NCI-H187 treated with DMSO at 0.1 percent for 48 hours (cell line): ENCODE measurements at places on chromosomes 4 and X.
A peak's percentile ranks its signal among the peaks of the same experiment; 100 is the strongest.

DNA sequence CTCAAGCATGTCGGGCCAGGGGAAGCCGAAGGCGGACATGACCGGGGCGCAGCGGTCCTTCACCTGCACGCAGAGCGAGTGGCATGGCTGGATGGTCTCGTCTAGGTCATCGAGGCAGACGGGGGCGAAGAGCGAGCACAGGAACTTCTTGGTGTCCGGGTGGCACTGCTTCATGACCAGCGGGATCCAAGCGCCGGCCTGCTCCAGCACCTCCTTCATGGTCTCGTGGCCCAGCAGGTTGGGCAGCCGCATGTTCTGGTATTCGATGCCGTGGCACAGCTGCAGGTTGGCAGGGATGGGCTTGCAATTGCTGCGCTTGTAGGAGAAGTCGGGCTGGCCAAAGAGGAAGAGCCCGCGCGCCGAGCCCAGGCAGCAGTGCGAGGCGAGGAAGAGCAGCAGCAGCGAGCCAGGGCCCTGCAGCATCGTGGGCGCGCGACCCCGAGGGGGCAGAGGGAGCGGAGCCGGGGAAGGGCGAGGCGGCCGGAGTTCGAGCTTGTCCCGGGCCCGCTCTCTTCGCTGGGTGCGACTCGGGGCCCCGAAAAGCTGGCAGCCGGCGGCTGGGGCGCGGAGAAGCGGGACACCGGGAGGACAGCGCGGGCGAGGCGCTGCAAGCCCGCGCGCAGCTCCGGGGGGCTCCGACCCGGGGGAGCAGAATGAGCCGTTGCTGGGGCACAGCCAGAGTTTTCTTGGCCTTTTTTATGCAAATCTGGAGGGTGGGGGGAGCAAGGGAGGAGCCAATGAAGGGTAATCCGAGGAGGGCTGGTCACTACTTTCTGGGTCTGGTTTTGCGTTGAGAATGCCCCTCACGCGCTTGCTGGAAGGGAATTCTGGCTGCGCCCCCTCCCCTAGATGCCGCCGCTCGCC lies at the start of gene SFRP2:
Gene SFRP2, minus strand, starts transcription at position 671 of the 864 bp plus-strand sequence. Its CDS starts 248 bp downstream, at position 423.
- DNase-seq, result no peak

- no peak for DNase-seq
These were observed 148.9 kb upstream of the JADE1 start for GRCh38 chr4:128660361-128661215.

- DNase-seq, result no peak
These were observed 29.4 kb downstream of the DTHD1 start for GRCh38 chr4:36310793-36311192.

- no peak for DNase-seq
These were observed 76.5 kb upstream of the MSX1 start for GRCh38 chr4:4782969-4783368.

DNA sequence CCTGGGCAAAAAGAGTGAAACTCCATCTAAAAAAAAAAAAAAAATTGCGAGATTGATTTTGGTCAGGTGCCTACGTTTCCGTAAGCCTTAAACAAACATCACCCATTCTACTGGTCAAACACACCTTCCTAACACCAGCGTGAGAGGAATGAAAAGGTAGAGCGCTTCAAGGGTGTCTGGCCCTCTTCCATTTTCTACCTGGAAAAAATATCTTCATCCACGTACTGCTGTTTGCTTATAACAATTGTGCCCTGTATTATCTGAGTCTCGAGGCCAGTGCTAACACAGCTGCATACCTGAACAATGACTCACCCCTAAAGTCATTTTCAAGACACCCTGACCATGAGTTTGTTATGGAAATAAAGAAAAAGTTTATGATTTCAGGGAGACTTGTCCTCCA lies 13.9 kb downstream of the TMSB4X start:
- DNase-seq, result no peak

DNA sequence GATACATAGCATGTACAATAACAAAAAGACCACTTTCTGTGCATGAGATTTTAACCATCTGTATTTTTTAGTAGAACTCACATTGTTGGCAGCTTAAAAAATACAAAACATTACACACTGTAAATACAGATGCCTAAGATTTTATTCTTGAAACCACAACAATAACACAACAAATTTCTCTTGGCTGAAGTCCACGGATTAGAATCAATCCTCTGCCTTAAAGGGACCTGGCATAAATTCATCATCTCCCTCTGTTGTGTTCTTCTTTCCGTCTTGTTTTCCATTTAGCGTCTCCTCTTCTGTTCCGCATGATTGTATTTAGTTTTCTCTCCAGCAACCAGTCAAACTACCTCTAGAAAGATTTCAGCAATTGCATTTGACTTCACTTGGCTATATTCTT lies 231.0 kb downstream of the SPOCK3 start:
- no peak for DNase-seq

- no peak for DNase-seq
These were observed 29.2 kb downstream of the MSX1 start for GRCh38 chr4:4888695-4889094.

- no peak for DNase-seq
These were observed 173.9 kb upstream of the KLF3 start for GRCh38 chr4:38489924-38490639.

GRCh38 chrX:138408101-138408500 lies 303.4 kb downstream of the FGF13 start:
- DNase-seq, result no peak

GRCh38 chrX:123320622-123321021 lies 136.5 kb downstream of the GRIA3 start:
- DNase-seq, result no peak

DNA sequence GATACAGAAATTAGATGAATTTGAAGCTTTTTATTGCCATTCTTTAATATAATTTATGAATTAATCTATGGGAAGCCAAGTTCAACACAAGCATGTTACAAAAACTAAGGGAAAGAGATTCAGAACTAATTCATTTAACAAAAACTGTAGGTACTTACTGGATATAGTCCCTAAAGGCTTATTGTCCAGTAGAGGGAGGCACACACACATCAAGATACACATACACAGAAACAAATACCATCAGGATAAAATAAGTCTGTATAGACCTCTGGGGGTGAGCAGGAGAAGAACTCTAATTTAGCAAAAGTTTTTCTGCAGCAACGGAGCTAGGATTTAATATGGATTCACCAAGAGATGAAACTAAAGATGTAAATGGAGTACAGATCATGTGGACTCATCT lies 83.0 kb upstream of the IL13RA1 start:
- DNase-seq, result no peak

DNA sequence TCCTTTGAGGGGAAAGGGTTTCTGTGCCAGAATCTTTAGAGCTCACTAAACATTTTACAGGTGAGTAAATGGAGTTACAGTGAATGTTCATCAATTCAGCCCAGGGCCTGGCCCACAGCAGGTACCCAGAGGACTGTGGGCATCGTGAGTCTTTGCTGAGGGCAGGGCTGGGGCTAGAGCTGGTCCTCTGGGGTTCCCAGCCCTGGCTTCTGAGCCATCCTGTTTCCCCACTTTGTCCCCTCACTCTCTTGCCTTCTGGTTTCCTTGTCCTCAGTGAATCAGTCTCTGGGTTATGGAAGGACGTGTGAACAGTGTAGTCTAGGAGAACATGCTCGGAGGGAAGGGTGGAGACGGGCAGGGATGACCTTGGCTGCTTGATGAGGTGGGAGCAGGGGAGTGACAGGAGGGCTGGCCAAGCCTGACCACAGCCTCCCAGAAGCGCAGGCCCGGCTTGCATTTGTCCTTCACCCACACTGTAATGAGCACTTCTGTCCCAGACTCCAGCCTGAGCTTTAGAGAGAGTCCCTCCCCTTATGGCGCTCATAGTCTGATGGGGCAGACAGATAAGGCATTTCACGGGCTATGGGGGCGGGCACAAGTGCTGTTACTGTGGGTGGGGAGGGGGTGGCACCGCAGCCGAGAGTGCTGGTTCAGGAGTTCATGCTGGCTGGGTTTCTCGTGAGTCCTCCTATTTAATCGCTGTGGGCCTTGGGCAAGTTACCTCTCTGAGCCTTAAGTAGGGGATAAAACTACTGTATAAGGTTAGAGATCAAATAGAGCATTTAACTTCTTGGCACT lies 17.3 kb downstream of the TBC1D14 start:
- no peak for DNase-seq

- DNase-seq, result no peak
These were observed 13.1 kb downstream of the DDIT4L start for GRCh38 chr4:100177126-100177525.

GRCh38 chr4:1978741-1979476 lies 29.9 kb downstream of the NELFA start:
- no peak for DNase-seq

DNA sequence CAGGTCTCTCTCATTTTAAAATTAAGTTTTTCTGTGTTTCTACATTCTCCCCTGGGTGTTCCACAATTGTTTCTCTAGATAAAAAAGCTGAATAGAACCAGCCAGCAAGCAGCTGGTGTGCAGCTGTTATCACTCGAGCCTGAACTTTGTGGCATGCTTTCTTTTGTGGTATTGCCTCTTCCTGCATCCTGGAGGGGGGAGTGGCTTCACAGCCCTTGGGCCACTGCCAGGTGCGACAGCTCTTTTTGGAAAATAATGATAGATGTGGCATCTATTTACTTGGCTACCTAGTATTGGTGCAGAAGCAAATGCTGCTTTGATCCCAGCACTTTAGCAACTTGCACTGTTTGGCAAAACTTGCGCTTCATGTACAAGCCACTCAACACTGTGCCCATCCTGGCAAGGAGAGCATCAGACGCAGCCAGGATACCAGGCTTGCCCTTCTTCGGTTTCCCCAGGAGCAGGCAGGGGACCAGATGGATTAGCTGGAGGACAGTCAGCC lies 69.4 kb downstream of the HMGB2 start:
- peak; percentile 67 for DNase-seq

DNA sequence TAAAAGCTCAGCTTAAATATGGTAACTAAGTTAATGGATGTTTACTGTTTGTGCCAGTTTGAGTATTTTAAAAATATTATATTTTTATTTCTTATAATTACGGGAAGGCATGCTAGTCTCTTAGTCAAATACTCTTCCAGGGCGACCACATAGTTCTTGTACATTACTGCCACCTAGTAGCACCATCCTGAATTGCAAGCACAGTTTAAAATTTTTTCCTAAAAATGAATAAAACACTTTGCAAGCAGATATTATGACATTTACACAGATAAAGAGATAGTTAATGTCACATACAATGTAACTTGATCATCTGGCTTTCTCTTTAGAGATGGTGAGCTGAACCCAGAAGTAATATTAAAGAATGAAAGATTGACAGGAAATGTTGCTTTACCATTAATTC lies 11.5 kb downstream of the NDP start:
- no peak for DNase-seq

- no peak for DNase-seq
These were observed 1343.8 kb upstream of the IGFBP7 start for GRCh38 chr4:58453956-58454355.

DNA sequence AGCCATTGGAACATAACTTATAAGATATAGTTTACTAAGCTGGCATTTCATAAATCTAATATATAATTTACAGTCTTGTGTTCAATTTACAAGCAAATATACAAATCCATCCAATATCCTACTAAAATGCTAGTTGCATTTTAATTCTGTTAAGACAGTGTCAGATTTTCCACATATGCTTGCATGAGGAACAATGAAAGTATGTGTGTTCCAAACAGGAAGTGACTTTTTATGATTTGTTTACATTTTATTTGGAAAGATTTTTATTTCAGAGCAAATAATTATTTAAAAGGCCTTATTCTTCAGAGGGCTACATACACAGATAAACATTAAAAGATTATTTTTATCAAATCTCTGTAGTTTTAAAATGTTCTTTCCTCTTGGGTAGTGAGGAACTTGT lies 130.1 kb downstream of the KLHL34 start:
- DNase-seq, result no peak

DNA sequence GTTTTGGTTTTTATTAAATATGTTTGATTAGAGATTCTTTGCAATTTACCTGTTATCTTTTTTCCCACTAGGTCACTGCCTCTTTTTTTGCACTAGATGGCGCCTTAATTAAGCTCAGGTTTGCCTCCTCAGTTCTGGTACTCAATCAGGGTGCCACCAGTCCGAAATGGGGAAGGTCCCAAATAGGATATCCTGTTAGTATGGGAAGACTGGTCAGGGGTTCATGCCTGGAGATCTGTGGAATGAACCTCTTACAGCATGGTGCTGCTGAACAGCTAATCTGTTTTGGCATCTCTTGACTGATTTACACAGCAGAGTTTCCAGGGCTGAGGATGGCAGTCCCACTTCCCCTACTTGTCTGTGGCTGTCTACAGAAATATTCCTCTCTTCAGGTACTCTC lies 24.2 kb upstream of the VSIG1 start:
- no peak for DNase-seq

DNA sequence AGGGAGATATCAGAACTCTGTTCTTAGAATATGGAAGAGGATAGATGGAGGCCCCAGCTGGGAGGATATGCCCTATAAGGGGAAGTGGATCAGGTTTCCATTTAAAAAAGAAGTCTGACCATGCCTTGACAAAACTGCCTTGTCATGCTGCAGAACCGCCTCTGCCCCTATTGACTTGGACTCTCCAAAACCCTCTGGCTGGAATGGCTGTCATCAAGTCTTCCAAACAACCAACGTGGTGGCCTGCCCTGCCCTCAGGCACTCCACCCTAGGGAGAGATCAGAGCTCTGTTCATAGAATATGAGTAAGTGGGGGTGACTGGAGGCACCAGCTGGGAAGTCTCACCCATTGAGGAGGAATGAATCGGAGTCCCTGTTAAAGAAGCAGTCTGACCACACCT lies 114.9 kb downstream of the VSIG4 start:
- no peak for DNase-seq
